ENCODE measurements at places on chromosomes 1 and 21.

GRCh38 chr21:36656138-36656537 is 42.8 kb upstream of the SIM2 start:
- no peak for DNase-seq

- peak; percentile 77 for DNase-seq
These were observed 113.9 kb upstream of the USP24 start for GRCh38 chr1:55329091-55329490.

DNA sequence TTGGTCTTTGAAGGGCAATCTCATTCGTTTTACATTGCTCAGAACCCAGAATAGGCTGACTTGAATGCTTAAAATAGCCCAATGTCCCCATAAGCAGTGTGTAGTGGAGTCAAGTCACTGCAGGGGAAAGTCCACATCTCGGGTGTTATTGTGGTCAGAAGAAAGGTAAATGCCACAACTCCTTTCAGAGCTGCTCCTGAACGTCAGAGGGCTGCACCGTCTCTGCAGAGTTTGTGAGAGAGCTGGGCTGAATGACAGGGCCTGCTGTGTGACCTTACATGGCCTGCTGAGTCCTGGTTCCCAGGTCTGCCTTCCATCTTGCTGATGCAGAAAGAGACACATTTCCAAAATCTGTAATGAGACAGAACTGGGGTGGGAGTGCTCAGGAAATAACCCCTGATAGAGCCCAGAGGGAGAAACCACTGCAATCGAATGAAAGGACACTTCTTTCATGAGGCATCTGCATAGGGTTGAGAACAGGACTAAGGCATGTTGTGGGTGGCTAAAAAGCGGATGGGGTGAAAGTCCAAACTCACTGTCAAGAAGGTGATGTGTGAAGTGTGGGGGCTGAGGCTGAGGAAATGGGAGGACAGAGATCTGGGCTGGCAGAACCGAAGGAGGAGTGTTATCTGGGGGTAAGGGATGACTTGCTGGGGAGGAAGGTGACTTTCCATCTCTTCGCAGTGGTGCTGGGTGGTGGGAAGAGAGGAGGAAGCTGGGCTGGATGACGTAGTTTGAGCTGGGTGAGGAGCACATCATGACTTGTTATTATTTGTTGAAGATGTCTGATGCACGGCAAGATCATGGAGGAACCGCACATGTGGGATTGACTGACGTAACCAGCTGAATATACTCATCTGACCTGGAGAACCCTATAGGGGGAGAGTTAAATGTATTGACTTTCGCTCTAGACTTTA is 33.7 kb downstream of the XCL2 start:
- no peak for DNase-seq

GRCh38 chr21:45912611-45913417 is 68.8 kb upstream of the COL6A1 start:
- DNase-seq = peak; percentile 8

DNA sequence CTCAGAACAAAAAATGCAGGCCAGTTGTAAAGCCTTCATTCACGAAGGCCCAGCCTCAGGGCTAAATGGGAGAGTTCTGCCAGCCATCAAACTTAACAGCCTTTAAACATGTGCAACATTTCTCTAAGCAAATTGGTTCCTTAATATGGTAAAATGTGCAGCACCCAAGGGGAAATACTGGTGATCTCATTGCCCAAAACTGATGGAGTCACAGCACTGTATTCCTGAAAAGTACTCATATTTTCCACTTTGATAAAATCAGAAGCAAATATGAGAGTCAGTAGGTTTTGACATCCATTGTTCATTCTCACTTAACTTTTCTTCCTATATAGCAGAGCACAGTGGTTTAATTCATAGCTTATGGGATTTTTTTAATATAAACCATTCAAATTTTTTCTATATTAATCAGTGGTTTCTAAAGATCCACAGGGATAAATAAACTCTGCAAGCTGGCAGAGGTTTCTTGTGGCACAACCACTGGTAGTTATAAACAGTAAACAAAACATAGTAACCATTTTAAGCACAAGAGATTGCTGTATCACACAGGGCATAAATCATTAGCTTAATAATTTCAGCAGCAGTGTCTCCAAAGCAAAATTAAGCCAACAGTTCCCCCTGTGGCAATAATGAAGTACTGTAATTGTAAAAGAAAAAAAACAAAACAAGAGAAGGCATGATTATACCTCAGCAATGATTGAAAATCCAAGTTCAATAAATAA is 106.9 kb upstream of the LYPLAL1 start:
- DNase-seq = peak; percentile 68

DNA sequence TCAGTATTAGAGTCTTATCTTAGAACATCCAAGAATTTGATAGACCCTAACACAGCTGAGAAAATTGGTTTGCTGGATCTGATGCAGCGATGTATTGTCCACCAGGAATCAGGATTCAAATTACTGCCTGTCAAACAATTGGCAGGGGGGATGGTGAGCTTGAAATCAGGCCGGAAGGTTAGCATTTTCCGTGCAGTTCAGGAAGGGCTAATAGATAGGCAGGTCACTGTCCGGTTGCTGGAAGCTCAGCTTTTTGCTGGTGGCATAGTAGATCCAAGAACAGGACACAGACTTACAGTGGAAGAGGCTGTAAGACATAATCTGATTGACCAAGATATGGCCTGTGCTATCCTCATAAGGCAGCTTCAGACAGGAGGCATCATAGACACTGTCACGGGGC is 127.2 kb downstream of the MACF1 start:
- no peak for DNase-seq

DNA sequence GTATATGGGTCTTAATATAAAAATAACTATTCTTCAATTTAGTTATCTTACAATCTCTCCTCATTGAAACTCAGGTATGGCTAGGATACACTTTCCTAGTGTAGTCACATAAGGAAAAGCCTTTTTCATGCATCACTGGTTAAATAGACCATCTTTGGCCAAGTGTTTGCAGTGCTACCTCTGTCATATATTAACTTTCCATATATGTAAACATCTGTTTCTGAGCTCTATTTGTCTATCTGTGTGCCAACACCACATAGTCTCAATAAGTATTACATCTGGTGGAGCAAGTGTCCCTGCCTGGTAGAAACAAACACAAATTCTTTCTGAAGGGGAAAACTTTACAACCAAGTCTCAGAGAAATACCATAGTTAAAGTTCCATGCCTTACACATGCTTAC is 134.6 kb downstream of the TSEN15 start:
- DNase-seq = no peak

DNA sequence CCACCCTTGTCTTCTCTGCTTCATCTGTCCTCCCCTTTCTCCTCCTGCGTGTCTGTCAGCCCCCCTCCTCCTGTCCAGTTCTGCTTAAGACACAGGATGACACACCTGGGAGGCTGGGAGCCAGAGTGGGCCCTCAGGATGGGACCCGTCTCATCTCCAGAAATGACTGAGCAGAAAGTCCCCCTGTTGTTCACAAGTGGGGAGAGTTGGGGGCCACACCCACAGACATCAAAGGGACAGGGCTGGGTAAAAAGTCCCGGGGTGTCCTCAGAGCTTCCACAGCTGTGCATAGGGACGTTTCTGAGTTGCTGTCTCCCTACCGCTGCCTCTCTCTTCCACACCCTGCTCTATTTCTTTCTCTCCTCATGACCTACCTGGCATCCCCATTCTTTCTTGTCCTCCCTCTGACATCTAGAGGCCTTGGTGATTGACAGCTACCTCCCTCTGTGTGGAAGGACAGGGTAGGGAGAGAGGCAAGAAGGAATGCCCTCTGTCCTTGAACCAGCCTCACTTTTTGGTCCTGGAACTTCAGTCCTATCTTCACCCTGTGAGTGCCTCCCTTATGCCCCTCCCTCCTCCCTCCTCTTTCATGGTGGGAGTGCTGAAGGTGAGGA is 19.5 kb upstream of the SH2D2A start:
- no peak for DNase-seq

GRCh38 chr1:198936371-198937083 is 297.7 kb downstream of the PTPRC start:
- peak; percentile 69 for DNase-seq

GRCh38 chr1:53503433-53504217 is 44.4 kb downstream of the DMRTB1 start:
- peak; percentile 32 for DNase-seq

Data from tongue (tissue), 3 donors.